Activated gamma-delta T cell treated with anti-CD3 and anti-CD28 coated beads, Interleukin-2, amount 50 U/mL, for 16 hours (primary cell): ENCODE measurements at places on chromosomes 16 and 17.

- DNase-seq = no peak
Observed at GRCh38 chr16:89106533-89107202, 13.0 kb downstream of the ACSF3 start.

DNA sequence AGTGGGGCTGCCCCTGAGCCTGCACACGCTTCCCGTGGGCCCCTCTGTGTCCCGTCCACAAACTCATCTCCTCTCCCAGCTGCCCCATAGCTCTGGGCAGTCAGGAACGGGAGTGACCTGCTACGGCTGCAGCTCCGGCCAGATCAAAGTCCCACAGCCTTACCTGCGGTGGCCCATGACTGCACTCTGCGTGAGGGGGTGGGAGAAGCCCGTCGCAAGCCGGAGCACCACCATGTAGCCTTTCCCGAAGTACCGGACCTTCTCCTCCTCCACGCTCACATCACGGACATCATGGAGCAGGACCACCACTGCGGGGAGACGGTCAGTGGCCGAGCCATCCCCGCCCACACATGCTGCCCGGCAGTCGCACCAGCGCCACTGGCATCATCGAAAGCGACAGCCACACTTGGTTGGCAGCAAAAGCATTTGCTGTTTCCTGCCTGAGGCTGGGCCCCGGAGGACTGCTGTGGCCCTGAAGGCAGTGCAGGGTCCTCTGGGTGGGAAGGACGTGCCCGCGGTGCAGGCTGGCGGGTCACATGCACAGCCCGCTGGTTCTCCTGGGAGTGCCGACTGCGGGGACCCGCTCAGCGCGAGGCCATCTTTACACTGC is 6.2 kb downstream of the CYBC1 start:
- DNase-seq = no peak

- no peak for DNase-seq
Observed at GRCh38 chr16:64019339-64019738, 1102.5 kb downstream of the CDH11 start.

GRCh38 chr16:48272837-48273421 is 25.6 kb upstream of the ABCC11 start:
- no peak for DNase-seq

DNA sequence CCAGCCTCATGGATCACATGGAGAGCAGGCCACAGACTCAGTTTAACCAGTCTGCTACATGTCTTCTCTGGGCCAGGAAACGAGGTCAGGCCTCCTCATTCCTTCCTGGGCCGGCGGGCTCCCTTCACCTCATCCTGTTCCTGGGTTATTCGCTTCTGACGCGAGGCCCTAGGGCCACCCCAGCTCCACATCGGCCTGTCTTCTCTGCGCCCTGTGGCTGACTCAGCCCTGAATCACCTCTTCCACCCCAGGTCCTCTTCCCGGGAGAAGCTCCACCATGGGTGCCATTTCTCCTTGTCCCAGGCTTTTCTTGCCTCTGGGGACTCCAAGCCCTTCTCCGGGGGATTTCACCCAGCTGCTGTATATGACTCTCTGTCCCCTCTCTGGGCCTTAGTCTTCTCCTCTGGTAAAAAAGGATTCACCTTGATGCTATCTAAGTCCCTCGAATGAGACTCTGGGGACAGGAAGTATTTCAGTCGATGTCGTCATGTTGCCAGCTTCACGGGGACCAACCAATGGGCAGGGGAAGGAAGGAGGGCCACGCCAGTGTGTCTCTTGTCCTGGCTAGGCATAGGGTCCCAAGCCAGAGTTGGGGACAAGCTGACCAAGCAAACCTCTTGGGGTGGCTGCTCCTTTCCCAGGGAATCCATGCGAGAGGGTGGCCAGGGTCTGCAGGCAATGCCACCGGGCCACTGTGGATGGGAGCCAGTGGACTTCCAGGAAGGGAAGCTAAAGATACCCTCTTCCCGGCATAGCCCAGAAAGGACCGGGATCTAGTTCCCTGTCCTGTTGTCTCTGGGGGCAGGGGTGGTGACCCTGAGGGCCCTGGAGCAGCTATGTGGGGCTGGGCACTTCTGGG is 58.7 kb downstream of the SOCS3 start:
- DNase-seq = no peak
